Liver (tissue), 10 donors: ENCODE measurements at places on chromosomes 3 and 15. TPM values are rescaled to one million over a fixed set of nuclear protein-coding genes. Genes with fewer than 3 reads are reported as not detected.

The SLC26A6 gene
- total RNA-seq: 7.5 TPM

The PCSK6 gene
- total RNA-seq: 398 TPM

The GOLGA6A gene
- total RNA-seq: 1.2 TPM

DNA sequence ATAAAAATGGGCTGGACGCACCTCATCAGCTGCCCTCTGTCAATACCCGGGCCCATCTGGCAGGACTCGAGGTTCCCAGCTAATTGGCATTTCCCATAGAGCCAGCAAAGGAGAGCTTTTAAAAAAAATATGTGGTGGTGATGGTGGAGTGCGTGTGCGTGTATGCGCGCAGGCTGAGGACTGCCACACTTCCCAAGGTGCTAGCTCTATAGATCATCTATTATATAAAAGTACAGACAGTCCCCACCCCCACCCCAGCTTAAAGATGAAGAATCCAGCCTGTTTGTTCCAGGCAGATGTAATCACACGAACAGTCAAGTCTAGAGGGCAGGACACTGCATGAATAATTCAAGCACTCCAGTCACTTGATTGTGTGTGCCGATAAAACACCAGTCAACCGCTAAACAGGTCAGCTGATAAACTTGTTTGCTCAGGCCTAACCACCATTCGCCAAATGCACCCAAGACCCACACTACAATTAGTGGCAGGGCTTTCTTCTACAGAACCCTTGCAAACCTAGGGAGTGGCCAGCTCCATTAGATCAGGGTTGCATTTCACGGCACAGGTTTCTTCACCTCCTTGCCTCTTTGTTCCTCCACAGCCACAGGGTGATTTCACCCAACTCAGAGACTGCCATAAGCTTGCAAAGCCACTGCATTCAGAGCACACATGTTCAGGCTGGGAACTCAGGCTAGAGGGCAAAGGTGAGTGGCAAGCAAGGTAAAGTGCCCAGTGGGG, 5.8 kb downstream of the TLE3 start:
- no peak overlapping the region for H3K4me3 ChIP-seq
- no peak overlapping the region for H3K27ac ChIP-seq
- peaks cover 28% of the 10 kb centered on the region for H3K4me1 ChIP-seq
- no peaks in the 10 kb centered on the region for H3K27me3 ChIP-seq
- DNase-seq: no peak

- peaks cover 28% of the 10 kb centered on the region for H3K4me1 ChIP-seq
- no peak overlapping the region for H3K27ac ChIP-seq
- no peaks in the 10 kb centered on the region for H3K27me3 ChIP-seq
- no peak overlapping the region for H3K4me3 ChIP-seq
- H3K36me3 ChIP-seq: no peaks in the 10 kb centered on the region
These were observed 1.1 kb downstream of the CLCN2 start for GRCh38 chr3:184360070-184360928.

DNA sequence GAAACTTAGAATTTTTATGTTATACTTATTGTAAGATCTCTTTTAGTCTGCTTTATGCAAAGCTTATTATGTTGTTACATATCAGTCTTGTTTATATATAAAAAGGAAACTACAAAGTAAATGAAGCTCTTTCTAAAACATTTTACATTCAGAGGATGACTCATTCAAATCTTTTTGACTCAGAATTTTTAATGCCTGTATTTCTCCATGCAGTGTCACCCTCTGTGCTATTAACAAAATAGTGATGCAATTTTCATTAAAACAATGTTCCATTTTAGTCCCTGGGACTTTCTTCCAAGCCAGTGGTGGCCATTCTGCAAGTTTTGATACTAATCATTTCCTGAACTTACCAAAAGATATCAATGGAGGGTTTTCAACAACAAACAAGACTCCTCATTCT, 216.1 kb downstream of the NAALADL2 start:
- H3K36me3 ChIP-seq: no peaks in the 10 kb centered on the region
- H3K4me1 ChIP-seq: no peaks in the 10 kb centered on the region
- DNase-seq: no peak
- H3K27me3 ChIP-seq: no peaks in the 10 kb centered on the region
- H3K4me3 ChIP-seq: no peak overlapping the region
- H3K27ac ChIP-seq: no peak overlapping the region

DNA sequence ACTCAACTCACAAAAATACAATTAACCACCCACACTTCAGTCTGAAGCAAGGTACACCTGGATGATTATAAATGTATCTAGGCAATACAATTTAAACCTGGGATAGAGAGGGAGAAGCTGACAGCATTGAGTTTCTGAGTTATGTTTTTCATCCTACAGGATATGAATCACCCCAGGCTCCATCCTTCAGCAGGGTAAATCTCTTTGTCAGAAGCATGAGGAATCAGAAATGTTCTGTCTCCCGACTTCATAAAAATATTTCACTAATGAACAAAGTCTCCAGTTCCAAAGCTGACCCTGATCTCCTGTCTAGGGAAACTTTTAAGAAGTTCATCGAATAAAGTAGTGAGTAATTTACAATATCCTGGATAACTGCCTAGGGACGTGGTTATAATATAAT, 25.5 kb upstream of the FRMD4B start:
- no peaks in the 10 kb centered on the region for H3K36me3 ChIP-seq
- H3K27ac ChIP-seq: no peak overlapping the region
- peaks cover 8% of the 10 kb centered on the region for H3K4me1 ChIP-seq

GRCh38 chr3:139421460-139421859, 32.0 kb upstream of the COPB2 start:
- H3K27ac ChIP-seq: no peak overlapping the region
- H3K4me1 ChIP-seq: no peaks in the 10 kb centered on the region
- H3K27me3 ChIP-seq: no peaks in the 10 kb centered on the region
- DNase-seq: no peak

- no peaks in the 10 kb centered on the region for H3K27me3 ChIP-seq
- H3K27ac ChIP-seq: no peak overlapping the region
These were observed 173.1 kb downstream of the MFSD1 start for GRCh38 chr3:158974904-158975303.
